Endothelial cell of umbilical vein (primary cell): ENCODE measurements at places on chromosomes 5 and 9.
A peak's percentile ranks its signal among the peaks of the same experiment; 100 is the strongest.

- no peak overlapping the region for H3K27ac ChIP-seq
- no peaks in the 10 kb centered on the region for H3K4me1 ChIP-seq
- peaks cover 3% of the 10 kb centered on the region for H3K27me3 ChIP-seq
- no peak for DNase-seq
- H3K36me3 ChIP-seq = no peaks in the 10 kb centered on the region
These were observed 88.2 kb downstream of the SREK1 start for GRCh38 chr5:66232275-66232674.

DNA sequence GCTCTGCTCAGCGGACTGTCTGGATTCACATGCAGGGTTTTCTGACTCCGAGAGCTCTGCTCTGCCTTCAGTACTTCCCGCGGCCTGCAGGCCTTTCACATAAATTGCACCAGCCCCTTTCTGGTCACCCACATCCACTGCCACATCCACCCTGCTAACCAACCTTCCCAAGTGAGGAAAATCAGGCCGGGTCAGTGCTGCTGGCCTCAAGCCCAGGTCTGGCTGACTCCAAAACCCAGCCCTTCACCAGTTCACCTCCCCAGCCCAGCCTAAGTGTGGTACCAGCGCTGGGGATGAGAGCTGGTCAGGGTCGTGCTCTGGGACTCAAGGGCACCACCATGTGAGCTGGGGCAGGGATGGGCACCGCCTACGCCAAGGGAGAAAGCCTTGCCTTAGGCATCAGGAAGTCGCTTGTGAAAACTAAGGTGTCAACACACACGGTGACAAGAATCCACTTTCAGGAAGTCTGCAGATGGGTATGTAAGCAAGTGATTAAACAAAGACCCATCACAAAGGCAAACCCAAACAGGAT, 12.3 kb downstream of the LMAN2 start:
- H3K4me1 ChIP-seq = no peaks in the 10 kb centered on the region
- no peak overlapping the region for H3K4me3 ChIP-seq
- no peak overlapping the region for H3K27ac ChIP-seq
- peaks cover 50% of the 10 kb centered on the region for H3K36me3 ChIP-seq
- DNase-seq = no peak

- no peaks in the 10 kb centered on the region for H3K4me1 ChIP-seq
- no peak overlapping the region for H3K27ac ChIP-seq
- DNase-seq = no peak
- H3K36me3 ChIP-seq = peaks cover 19% of the 10 kb centered on the region
- H3K4me3 ChIP-seq = no peak overlapping the region
These were observed 56.9 kb downstream of the GPR21 start for GRCh38 chr9:123090198-123090896.

- peaks cover 9% of the 10 kb centered on the region for H3K27me3 ChIP-seq
- no peak overlapping the region for H3K27ac ChIP-seq
- no peaks in the 10 kb centered on the region for H3K36me3 ChIP-seq
- H3K4me1 ChIP-seq = no peaks in the 10 kb centered on the region
- DNase-seq = no peak
- H3K4me3 ChIP-seq = no peak overlapping the region
These were observed 7.0 kb downstream of the ADGRD2 start for GRCh38 chr9:124457079-124457886.

- H3K27ac ChIP-seq = peak overlapping the region; percentile 63
- no peak overlapping the region for H3K4me3 ChIP-seq
- peak; percentile 89 for DNase-seq
- H3K4me1 ChIP-seq = peaks cover 14% of the 10 kb centered on the region
- H3K36me3 ChIP-seq = no peaks in the 10 kb centered on the region
- no peaks in the 10 kb centered on the region for H3K27me3 ChIP-seq
These were observed 59.2 kb downstream of the CDH18 start for GRCh38 chr5:19928562-19929421.

DNA sequence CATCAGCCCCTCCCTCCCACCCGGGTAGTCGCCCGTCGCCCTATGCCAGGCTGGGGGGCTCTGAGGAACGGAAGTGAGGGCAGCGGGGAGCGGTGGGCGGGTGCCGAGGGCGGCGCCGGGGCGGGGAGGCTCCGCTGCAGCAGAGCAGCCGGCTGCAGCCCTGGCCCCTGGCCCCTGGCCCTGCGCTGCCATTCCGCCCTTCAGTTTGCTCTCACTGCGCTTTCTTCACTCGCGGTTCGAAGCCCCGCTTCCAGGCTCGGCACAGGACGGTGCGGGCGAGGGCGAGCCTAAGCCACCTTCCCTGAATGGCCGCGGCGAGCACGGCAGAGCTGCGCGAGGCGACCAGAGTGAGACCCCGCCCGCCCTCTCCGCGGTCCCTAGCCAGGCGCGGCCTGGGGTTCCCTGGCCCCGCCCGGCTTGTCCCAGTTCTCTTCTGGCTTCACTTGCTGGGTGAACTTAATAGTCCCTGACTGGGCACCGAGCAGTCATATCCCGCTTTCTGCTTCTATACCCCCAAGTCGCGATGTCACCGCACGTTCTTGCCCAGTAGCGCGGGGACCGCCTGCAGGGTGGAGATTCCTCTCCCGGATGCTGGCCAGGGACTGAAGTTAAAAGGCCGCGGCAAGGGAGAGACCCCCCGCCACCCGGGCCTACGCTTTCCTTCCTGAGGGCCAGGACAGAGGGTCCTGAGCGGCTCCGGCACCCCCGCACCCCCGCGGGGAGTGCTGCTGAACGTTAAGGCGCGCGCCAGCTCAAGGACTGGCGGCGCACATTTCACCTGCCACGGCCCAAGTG, 623 bp upstream of the TRIM36 start:
- no peaks in the 10 kb centered on the region for H3K36me3 ChIP-seq
- peaks cover 22% of the 10 kb centered on the region for H3K27me3 ChIP-seq
- peaks cover 11% of the 10 kb centered on the region for H3K4me1 ChIP-seq

- no peaks in the 10 kb centered on the region for H3K36me3 ChIP-seq
- H3K4me3 ChIP-seq = no peak overlapping the region
- H3K27ac ChIP-seq = no peak overlapping the region
- DNase-seq = no peak
These were observed 127.6 kb downstream of the TMEM174 start for GRCh38 chr5:73300337-73301207.

GRCh38 chr5:72584466-72584865, 77.3 kb upstream of the ZNF366 start:
- H3K4me1 ChIP-seq = peaks cover 21% of the 10 kb centered on the region
- no peak for DNase-seq
- no peaks in the 10 kb centered on the region for H3K36me3 ChIP-seq
- no peak overlapping the region for H3K4me3 ChIP-seq
- no peak overlapping the region for H3K27ac ChIP-seq
- no peaks in the 10 kb centered on the region for H3K27me3 ChIP-seq

DNA sequence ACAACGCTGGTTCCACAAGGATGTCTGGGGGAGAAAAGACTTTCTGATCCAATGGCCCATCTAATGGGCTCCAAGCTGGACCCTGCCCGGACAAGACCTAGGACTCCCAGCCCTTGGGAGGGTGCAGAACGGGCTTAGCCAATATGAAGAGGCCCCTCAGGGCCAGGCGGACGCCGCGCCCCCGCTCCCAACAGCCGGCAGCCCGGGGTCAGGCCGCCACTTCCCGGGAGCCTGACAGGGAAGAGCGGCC, 493 bp downstream of the P4HA2 start:
- H3K27ac ChIP-seq = no peak overlapping the region
- peak overlapping the region; percentile 61 for H3K4me3 ChIP-seq
- peak; percentile 23 for DNase-seq
- no peaks in the 10 kb centered on the region for H3K27me3 ChIP-seq

DNA sequence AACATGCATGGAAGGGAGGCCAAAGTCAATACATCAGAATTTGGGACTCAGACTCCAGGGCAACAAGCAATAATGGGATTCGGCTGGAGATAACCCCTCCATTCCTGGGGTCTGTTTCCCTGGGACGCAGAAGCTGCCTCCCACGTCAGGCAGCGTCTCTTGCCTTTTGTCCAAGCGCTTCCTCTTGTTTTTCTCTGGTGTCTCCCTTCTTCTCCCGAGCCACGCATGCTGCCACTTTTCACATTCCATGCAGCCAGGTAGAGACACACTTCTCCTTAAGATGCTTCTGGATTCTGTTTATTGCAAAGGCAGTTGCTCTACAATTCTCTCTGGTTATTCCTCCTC, 267.3 kb downstream of the AOPEP start:
- H3K27ac ChIP-seq = no peak overlapping the region
- DNase-seq = no peak
- no peaks in the 10 kb centered on the region for H3K27me3 ChIP-seq
- H3K4me1 ChIP-seq = peaks cover 15% of the 10 kb centered on the region

DNA sequence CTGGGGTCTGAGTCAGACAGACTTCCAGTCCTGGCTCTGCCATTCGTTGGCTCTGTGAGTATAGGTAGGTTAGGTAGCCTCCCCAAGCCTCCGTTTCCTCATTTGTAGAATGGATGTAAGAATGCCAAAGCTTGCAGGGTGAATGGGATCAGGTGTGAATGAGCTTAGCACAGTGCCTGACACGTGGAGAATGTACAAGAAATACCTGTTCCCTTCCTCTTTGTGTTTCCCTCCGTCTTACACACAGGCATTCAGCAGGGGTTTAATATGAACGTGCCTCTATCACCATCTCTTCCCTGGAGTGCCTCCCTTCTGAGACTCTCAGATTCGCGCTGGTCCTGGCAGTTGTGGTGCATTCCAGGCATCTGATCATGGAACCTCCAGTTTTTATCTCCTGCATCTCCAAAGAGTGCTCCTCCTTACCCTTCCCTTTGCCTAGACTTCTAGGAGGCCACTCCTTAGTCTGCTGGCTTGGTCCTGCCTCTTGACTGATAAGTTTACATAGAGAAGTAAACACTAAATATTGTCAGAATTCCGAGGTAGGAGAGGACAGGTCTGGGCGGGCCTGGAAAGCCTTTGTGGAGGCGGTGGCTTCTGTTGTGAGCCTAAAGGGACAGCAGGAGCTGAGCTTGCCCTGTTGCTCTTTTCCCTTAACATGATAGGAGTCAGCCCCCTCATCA, 199.4 kb downstream of the AOPEP start:
- no peaks in the 10 kb centered on the region for H3K36me3 ChIP-seq
- peaks cover 36% of the 10 kb centered on the region for H3K4me1 ChIP-seq
- H3K27ac ChIP-seq = no peak overlapping the region
- H3K27me3 ChIP-seq = no peaks in the 10 kb centered on the region

- no peaks in the 10 kb centered on the region for H3K27me3 ChIP-seq
- H3K27ac ChIP-seq = no peak overlapping the region
- H3K4me3 ChIP-seq = no peak overlapping the region
- no peak for DNase-seq
These were observed 129.1 kb downstream of the CDK5RAP2 start for GRCh38 chr9:120450916-120451315.

GRCh38 chr9:134358026-134358661, 31.9 kb downstream of the RXRA start:
- no peaks in the 10 kb centered on the region for H3K36me3 ChIP-seq
- H3K4me1 ChIP-seq = peaks cover 10% of the 10 kb centered on the region
- H3K4me3 ChIP-seq = no peak overlapping the region
- DNase-seq = no peak
- H3K27me3 ChIP-seq = no peaks in the 10 kb centered on the region
